ENCODE measurements at places on chromosomes 2 and 18.

DNA sequence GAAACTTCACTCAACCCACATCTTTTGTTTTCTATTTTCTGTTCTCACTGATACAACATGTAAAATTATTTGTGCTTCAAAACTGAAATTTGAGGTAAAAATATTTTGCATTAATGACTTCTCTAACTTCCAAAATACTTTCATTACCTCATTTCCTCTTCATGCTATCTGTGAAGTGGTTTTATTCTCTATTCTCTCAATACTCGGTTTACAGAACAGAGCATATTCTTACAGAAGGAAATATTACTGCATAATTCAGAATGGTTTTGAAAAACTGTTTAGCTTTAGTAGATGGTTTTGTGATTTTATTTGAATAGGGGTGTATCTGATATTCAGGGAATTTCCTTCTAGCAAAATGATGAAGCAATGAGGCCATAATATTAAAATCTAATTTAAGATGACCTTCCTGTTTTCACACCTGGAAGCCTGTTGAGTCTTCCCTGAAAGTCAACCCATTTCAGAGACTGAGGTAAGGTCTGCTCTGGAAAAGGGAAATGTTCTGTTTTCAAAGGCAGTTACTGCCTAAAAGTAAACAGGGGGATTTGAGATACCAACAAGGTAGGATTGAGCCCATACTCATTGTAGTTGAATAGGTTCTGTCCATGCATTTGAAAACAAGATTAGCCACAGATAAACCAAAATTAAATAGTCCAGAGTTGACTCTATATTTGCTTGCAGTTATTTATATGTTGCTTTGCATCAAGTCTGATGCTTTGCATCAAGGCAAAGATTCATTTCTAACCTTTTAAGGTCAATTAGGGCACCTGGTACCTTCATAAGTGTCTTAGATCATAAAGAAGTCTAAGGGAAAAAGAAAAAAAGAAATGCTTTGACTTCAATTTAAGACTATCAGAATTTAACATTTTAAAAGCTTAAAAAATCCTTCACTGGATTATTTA lies 50.8 kb upstream of the PEX13 start:
- DNase-seq: no peak

- DNase-seq: no peak
Observed at GRCh38 chr18:34942276-34942675, 98.9 kb upstream of the MAPRE2 start.

DNA sequence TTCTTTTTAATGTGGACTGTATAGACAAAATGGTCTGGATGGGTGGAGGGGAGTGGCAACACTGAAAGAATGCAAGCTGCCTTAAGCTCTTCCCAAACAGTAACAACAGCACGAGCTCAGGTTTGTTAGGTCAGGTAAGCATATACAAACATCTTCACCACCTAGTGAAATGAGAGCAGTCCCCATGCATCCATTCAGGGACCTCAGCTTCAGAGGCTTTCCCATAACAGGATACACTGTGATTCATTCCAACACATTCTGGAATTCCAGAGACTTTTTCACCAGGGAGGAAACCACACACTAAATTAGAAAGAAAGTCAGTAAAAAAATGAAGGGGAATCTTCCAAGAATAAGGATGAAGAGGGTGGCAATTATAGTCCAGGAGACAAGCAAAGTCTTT lies 50.4 kb upstream of the BZW1 start:
- no peak for DNase-seq

- no peak for DNase-seq
Observed at GRCh38 chr2:183162362-183162761, 38.1 kb downstream of the NUP35 start.

- DNase-seq: no peak
Observed at GRCh38 chr18:78977637-78978348, 1.8 kb upstream of the SALL3 start.
